ENCODE measurements at places on chromosomes 2 and 18.

DNA sequence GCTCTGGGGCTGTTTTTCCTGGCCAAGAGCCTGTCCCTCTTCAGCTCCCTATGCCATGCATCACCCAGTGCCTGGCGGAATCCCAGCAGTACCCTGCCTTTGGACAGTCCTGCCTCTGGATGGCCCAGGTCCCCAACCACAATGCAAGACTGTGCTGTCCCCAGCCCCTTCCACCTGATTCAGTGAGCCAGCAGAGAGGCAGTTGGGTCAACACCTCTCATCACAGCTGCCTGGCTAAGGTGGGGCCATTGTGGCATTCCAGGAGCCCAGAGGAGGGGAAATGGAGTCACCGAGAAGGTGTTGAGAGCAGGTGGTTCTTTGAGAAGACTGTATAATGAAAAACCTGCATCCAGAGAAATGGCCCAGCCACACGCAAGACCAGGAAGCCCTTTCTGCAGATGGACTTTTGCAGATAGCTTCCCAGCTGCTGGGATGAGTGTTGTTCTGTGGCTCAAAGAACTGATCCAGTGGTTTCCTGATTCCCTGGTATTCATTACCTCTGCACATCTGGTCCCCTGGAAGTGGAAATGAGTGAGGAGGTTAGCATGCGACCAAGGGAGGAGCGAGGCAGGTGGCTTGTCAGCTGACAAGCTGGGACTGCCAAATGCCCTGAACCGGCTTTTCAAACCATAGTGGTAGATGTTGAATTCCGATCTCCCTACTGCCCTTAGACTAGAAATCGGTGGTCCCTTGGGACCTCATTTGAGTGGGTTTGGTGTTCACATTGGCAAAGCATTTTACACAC, 1.7 kb upstream of the ASPRV1 start:
- no peak for DNase-seq

- no peak for DNase-seq
These were observed 37.5 kb downstream of the MGAT4A start for GRCh38 chr2:98693477-98693876.

DNA sequence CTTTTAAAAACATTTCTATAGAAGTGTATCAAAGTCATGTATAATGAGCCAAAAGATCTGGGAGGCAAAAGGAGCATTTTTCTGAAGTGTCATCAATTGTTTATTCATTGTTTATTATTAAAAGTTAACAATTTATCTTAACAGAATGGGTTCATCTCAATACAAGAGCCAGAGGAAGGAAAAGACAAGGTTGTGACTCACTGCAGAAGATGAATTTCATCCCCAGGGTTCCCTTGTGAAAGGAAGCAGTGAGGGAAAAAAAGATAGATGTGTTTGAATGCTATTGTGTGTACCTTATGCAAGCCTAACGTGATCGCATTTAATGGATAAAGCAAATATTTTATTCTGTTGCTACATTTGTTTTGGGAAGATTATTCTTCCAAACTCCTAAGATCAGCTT, 286.3 kb downstream of the PIEZO2 start:
- no peak for DNase-seq

GRCh38 chr2:28432362-28432761, 39.7 kb downstream of the FOSL2 start:
- DNase-seq: no peak

DNA sequence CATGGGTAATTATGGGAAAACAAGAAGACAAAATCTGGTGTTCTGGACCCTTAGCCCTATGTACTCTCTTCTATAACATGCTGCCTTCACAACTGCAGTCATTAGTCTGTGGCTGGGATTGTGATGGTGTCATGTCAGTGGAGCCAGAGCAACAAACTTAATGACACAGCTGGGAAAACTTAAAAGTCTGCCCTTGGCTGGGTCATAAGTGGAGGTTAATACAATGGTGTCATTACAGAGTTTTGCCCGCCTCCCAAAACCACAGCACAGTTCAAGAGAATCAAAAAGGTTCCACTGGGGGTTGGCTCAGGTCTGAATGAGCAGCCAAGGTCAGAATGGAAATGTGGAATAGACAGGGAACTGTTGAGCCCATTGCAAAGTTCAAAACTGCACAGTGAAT, 455.7 kb upstream of the PIK3C3 start:
- no peak for DNase-seq

DNA sequence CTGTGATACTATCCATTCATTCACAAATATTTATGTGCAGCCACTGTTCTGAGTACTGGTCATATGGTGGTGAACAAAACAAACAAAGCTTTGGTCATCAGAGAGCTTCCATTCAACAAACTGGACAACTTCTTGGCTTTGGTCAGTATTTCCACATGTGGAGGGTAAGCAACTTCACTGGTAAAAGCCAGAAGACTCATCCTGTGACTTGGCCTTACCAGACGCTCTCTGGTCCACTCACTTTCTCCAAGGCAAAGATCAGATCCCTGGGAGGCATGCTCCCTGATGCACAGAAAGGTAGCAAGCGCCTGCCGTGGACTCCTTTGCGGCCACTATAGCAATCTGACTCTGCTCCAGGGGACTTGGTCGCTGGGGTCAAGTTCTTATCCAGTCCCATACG, 179.5 kb downstream of the EN1 start:
- DNase-seq: no peak

- no peak for DNase-seq
These were observed 240.2 kb upstream of the TANK start for GRCh38 chr2:160920061-160920460.
